ENCODE measurements at places on chromosomes 1 and 21. TPM values are rescaled to one million over a fixed set of nuclear protein-coding genes. Genes with fewer than 3 reads are reported as not detected.

The NCAM2 gene
- 4.4 TPM for total RNA-seq

The AVPR1B gene
- not detected for total RNA-seq

- peak; percentile 34 for DNase-seq
Measured at GRCh38 chr1:203796236-203796605, 798 bp downstream of the ZBED6 start.

GRCh38 chr1:188017921-188018320 lies 1189.2 kb downstream of the PLA2G4A start:
- DNase-seq = no peak

DNA sequence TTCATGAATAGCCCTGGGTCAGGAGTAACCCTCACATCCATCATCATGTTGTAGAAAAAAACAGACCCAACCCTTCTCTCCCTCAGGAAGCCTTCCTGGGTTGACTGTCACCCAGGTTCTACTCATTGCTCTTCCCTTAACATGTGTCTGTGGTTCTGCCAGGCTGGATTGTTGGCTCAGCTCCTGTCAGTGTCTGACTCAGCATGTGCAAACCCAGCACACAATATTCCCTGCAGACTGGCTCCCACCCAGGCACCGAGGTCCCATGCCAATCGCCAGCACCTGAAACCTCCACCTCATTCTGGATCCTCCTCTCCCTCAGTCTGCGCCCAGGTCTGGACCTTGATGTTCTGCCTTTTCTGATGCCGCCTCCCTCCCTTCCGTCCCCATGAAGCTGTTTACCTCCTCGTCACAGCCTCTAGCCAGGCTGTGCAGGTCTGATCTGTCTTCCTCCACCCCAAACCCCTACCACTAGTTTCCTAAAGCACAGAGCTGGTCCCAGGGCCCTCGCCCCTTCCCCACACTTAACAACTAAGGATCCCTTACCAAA lies 4.3 kb upstream of the S100A8 start:
- peak; percentile 48 for DNase-seq
